ENCODE measurements at places on chromosomes 5 and 9. TPM values are rescaled to one million over a fixed set of nuclear protein-coding genes. Genes with fewer than 3 reads are reported as not detected.

Gene PCDHA2
- total RNA-seq, result under 0.01 TPM

Gene CCIN
- total RNA-seq, result 0.43 TPM

Gene PTPN3
- total RNA-seq, result under 0.01 TPM

Gene PRDM9
- total RNA-seq, result not detected

Measured in fibroblast of villous mesenchyme (primary cell).